Anterior cingulate cortex (tissue), 58 donors: ENCODE measurements at places on chromosomes 2 and 18.

GRCh38 chr2:88096708-88097107 is 29.1 kb downstream of the SMYD1 start:
- no peak for DNase-seq

DNA sequence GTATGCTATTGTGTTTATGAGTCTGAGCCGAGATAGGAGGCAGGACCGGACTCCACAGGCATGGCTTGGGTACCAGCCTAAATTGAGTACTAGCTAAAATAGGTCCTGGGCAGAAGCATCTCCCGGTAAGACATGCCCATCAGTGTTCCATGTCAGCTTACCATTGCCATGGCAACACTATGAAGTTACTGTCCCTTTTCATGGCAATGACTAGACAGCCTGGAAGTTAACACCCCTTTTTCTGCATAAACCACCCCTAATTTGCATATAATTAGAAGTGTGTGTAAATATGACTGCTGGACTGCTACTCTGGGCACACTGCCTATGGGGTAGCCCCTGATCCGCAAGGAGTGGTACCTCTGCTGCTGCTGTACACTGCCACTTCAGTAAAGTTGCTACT is 1005.1 kb upstream of the FAM98A start:
- no peak for DNase-seq

- no peak for DNase-seq
Observed at GRCh38 chr2:12773586-12774394, 57.1 kb downstream of the TRIB2 start.

- DNase-seq = no peak
Observed at GRCh38 chr2:168614172-168615018, 158.3 kb downstream of the CERS6 start.

GRCh38 chr18:34467058-34467457 is 242.3 kb upstream of the NOL4 start:
- DNase-seq = no peak
